Retinal pigment epithelial cell (primary cell): ENCODE measurements at places on chromosomes 4 and X.

GRCh38 chr4:145545031-145545430 lies 63.4 kb downstream of the SMAD1 start:
- DNase-seq = no peak

DNA sequence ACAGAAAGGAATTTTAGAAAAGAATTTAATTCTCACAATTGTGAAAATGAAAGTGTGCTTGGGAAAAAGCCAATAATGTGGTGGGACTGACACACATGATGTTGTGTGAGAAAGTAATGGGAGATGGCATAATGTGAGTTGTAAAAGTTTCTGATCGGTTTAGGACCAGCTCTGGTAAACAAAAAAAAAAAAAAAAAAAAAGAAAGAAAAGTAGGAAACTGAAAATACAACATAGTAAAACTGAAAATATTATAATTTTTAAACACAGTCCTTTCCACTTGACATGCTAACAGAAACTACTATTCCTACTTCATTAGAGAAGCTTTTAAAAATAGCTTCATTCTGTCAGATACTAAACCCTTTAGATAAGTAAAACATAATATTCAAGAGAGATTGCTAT lies 28.2 kb downstream of the RAP1GDS1 start:
- no peak for DNase-seq

DNA sequence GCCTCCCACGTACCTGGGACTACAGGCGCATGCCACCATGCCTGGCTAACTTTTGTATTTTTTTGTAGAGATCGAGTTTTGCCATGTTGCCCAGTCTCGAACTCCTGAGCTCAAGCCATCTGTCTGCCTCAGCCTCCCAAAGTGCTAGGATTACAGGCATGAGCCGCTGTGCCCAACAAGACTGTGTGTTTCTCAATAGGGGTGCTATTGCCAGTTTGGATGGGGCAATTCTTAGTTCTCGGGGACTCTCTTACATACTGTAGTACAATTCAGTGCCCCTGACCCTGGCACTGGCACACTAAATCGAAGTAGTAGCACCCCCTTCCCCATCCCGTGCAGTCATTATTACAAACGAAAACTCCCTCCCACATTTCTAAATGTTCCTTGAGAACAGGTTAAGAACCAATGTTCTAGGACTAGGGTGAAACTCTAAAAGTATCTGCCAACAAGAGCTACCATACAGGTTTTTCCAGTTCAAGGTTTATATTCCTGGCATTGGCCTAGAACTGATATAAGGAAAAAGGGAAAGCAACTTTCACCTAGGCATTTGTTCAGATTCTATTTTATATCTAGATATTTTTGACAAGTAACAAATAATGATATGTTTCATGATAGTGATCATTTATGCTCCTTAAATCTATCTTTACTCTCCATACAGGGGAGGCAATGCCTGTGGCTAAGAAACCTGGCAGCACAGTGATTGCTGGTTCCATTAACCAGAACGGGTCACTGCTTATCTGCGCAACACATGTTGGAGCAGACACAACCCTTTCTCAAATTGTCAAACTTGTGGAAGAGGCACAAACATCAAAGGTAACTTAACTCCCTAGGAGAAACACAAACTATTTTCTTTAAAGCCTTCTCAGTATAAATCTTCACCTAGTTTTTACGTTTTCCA lies 50.4 kb upstream of the PGAM4 start:
- DNase-seq = no peak

GRCh38 chr4:45957353-45957752 lies 166.5 kb downstream of the GABRG1 start:
- no peak for DNase-seq

GRCh38 chr4:38275331-38276100 lies 315.3 kb downstream of the PTTG2 start:
- no peak for DNase-seq

- DNase-seq = no peak
Observed at GRCh38 chrX:136867518-136867917, 13.0 kb downstream of the RBMX start.

GRCh38 chr4:129822701-129823100 lies 726.7 kb downstream of the C4orf33 start:
- DNase-seq = peak; percentile 62

GRCh38 chr4:108486046-108486445 lies 134.3 kb upstream of the RPL34 start:
- no peak for DNase-seq

GRCh38 chrX:153828723-153829548 lies 1.4 kb downstream of the PDZD4 start:
- no peak for DNase-seq

DNA sequence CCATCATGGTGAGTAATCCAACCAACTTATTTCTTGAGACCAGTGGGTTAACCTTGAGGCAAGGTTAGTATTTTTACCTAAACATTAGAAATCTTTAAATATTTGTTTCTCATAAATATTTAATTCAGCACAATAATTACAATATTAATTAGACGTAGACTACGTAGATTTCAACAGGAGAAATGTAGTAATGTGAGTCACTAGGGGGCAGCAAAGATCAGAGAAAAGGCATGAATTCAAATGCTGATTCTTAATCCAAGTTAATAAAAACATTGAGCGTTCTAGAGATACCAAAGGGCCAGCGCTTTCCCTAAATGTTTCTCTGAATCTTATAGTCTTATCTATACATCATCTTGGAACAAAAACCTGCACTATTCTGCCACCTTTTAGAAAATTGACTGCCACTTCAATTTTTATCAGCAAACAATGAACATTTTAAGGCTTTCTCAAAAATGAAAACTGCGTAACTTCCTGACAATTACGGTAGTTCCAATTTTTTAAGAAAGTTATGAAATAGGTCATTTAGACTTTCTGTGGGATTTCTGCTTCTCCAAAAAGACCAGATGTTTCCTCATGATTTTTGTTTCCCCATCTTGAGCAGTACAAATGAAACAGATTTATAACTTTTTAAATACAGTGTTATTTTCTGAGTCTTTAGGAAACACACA lies 180.7 kb downstream of the GASK1B start:
- no peak for DNase-seq

DNA sequence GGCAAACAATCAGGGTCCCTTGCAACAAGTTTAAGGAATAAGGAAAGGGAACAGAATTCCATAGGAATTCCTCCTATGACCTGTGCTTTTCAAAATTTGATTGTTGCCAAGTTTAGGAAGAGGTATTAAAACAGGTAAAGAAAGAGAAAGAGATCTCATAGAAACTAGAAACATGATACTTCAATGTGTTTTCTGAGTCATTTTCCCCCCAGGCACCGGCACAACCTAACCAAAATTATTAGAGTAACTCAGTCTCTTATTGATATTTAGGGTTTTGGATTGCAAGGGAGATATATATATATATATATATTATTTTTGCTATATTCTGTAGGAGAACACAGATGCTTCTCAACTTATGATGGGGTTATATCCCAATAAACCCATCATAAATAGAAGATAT lies 278.0 kb upstream of the DKK2 start:
- no peak for DNase-seq

- DNase-seq = no peak
Observed at GRCh38 chr4:170723171-170723570, 633.4 kb upstream of the AADAT start.

- DNase-seq = no peak
Observed at GRCh38 chr4:143357161-143357845, 20.6 kb downstream of the GAB1 start.

- no peak for DNase-seq
Observed at GRCh38 chrX:11188664-11189063, 77.5 kb downstream of the HCCS start.

GRCh38 chrX:48684134-48684533 lies 535 bp downstream of the WAS start:
- DNase-seq = no peak

GRCh38 chr4:4853921-4854648 lies 5.4 kb upstream of the MSX1 start:
- DNase-seq = no peak

DNA sequence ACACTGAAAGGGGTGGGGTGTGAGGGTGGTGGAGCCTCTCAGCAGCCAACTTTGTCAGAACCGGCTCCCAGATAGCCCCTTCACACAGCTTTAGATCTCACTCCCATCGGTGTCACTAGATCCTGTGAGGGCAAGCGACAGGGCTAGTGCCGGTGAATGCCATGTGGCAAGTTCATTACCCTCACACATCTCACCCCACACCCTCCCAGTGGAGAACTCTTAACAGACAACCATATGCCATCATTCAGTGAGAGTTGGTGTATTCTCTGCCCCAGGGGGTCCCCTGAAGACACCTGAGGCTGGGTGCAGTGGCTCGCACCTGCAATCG lies 15.3 kb downstream of the SEPTIN6 start:
- no peak for DNase-seq

DNA sequence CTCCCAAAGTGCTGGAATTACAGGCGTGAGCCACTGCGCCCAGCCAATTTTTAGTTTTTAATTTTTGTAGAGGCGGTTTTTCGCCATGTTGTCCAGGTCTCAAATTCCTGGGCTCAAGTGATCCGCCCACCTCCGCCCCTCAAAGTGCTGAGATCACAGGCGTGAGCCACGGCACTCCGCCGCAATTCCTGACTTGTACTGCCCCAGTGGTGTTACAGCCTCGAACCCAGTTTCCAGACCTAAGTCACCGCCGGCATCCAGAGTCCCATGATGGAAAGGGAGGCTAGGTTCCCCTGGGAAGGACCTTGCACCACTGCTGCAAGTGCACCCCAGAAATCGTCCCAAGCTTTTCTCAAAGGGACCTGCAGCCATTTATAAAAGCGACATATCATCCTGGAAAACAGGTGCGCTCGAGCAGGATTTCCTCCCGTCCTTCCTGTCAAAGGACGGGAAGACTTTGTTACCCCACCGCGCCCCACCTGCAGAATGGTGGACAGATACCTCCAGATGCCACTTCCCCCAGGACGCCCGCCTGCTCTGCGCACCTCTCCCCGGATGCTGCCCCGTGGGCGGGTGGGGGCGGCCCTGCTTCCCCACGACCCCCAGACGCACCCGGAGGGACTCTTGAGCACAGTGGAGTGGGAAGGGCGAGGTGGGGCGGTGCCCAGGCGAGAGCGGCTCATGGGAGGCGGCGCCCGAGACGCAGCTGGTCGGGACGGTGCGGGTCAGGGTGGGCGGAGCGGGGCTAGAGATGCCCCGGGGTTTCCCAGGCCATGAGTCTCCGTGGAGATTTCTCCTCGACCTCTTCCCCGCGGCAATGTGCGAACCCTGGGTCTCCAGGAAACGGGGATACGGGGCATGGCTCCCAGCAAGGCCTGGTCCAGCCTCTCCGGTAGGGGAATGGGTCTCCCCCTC lies 947 bp upstream of the RPL10 start:
- DNase-seq = no peak

- DNase-seq = no peak
Observed at GRCh38 chrX:39898147-39898546, 199.6 kb downstream of the BCOR start.

GRCh38 chr4:6123541-6123940 lies 76.8 kb downstream of the JAKMIP1 start:
- DNase-seq = no peak

DNA sequence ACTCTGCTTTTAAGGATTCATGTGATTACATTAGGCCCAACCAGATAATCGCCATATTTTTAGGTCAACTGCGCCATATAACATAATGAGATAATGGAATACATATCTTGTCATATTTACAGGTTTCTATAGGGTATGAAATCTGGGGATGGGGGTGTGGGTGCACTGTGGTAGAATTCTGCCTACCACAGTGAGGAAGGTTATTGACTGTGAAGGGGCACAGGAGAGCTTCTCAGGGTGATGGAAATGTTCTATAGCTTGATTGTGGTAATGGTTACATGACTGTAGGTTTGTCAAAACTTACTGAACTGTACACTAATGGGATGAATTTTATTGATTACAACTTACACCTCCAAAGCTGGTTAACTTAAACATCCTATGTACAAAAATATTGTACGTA lies 15.9 kb downstream of the USP53 start:
- DNase-seq = no peak

DNA sequence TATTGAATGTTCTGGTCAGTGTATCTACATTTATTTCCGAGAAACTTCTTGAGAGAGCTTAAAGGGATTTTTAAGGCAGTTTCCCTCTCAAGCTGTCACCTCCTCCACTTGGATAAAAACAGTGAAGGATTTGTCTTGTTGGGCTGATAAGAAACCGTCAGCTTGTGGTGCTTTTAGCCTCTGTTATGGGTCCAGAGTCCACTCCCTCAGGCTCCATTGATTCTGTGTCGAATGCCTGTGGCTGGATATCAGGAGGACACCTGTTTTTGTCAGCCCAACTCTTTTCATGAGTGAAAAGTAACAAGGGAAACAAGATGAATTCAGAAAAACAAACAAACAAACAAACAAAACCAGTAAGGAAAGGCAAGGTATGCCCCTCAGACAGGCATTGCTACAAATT lies 12.4 kb downstream of the CLCN4 start:
- no peak for DNase-seq

GRCh38 chr4:2847302-2847871 lies 3.7 kb downstream of the ADD1 start:
- no peak for DNase-seq

DNA sequence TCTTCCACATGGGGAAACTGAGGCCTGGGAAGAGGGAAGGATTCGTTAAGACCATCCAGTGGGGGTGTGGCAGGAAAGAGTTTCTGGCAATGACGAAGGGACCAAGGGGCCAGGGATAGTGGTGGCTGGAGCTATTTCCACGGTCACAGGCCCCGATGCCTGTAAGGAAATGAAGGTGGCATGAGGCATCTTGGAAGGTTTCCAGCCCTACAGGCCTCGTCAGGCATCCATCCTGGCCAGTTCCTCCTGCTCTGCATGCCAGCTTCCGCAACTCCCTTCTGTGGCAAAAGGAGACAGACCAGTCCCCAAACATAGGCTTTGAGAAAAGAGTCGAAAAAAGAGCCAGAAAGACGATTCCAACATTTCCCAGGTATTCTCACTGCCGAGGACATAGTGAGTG lies 9.2 kb upstream of the C4orf50 start:
- DNase-seq = no peak

- no peak for DNase-seq
Observed at GRCh38 chrX:56728752-56729151, 291 bp upstream of the NBDY start.

DNA sequence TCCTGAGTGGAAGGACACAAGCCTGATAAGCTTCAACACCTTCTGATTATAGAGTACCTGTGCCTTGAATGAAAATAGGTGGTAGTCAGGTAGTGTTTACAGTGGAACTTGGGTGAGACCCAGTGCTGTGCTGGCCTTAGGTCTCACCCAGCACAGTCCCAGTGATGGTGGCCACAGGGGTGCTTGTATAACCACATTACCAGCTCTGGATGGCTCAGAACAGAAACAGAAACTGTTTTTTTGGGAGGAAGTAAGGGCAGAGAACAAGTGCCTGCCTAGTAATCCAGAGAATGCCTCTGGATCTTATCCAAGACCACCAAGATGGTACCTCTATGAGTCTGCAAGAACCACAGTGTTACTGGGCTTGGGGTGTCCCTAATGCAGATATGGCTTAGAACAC lies 171.5 kb upstream of the DIPK2B start:
- DNase-seq = no peak

DNA sequence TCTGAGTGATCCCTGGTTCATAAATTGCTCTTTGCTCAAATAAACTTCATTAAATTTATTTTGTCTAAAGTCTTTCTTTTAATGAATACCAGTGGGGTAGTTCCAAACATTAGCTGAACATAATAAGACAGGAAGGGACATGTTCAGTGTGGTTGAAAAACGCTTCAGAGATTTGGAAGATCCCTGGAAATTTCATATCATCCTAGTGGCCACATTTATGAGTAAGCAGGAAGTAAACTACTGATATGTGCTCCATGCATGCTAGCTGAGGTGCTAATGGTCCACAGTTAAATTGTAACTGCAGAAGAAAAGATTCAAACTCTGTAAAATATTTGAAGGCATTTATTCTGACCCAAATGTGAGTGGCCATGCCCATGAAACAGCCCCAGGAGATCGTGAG lies 1328.7 kb downstream of the ADGRL3 start:
- DNase-seq = no peak
